ENCODE measurements at places on chromosomes 13 and 19.

DNA sequence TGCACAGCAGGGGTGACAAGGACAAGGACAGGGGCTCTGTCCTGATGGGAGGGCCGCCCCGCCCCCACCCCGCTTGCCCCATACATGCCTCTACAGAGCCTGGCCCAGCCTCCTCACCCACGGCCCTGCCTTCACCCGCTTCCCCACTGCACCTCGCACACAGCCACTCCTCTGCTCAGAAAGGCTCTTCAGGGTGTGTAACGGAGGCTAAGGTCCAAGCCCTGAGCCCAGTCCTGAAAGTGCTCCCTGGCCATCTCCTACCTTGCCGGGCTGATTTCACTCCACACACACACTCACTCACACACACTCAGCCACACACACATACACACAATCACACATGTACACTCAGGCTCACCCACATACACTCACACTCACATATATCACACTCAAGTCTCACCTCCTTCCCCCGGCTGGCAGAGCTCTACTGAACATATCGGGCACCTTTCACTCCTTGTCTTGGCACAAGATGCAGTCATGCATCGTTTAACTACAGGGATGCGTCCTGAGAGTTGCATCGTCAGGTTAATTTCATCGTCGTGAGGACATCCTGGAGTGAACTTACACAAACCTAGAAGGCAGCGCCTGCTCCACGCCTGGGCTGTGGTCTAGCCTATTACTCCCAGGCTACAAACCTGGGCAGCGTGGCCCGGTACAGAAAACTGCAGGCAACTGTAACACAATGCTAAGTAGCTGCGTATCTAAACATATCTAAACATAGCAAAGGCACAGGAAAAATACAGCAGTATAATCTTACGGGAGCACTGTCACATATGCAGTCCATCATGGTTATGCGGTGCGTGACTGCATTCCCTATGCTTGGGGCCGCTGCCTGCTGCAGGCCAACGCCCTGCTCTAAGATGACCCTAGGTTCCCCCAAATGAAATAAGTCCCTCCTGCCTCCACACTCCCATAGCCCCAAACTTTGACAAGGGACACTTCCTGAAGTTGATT lies 13.1 kb downstream of the EPS15L1 start:
- no peak for DNase-seq

DNA sequence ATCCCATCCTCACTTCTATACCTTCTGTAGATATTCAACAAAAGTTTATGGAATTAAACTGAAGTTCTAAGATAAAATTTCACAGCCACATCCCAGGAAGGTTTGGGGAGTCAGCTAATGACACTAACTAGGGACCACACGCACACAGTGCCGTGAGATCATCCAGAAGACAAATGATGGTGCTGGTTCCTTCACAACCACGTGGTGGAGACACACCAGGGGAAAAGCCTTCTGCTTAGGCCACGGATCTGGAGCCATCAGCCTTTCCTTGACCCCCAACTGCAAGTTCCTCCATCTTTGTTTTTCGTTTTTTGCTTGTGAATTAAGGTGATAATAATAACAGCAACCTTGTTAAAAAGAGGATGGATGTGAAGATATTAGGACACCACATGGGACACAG lies 241.6 kb upstream of the MAB21L1 start:
- no peak for DNase-seq

GRCh38 chr13:34210341-34210740 lies 392.4 kb downstream of the RFC3 start:
- no peak for DNase-seq

DNA sequence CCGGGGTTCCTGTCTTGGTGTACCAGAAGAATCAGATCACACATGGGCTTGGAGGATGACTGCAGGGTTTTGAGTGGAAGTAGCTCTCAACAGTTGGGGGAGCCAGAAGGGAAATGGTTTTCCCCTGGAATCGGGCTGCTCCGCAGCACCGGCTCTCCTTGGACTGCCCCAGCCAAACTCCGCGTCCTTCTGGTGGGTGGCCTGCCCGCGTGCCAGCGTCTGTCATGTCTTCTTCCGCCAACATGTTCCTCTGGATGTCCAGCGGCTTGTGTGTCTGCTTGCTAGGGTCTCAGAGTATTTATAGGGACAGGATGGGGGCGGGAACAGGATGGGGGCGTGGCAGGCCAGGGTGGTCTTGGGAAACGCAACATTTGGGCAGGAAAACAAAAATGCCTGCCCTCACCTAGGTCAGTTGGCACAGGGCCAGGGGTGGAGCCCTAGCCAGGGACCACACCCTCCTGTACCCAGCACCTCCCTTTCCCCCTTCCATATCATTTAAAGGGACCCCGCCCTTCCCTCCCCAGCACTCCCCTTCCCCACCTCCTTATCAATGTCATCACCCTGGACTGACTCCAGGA lies 1.3 kb upstream of the ZNF30 start:
- DNase-seq = no peak

GRCh38 chr13:63999614-64000305 lies 2584.1 kb upstream of the PCDH20 start:
- no peak for DNase-seq

DNA sequence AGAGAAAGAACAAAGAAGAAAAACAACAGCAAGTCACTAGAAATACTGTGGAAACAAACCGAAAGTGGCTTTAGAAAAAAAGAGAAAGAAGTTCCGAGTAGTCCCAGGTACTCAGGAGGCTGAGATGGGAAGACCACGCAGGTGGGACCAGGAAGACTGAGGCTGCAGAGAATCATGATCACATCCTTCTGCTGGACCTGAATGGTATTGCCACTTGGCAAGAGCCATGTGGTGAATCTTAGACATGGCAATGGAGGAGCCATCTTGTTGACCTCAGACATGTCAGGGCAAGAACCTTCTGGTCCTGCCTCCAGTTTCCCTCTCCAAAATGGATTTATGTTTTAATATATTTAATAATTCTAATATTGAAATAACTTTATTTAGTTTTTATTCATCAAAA lies 37.4 kb upstream of the ZNF724 start:
- DNase-seq = no peak

GRCh38 chr19:16928351-16928750 lies 39.6 kb downstream of the F2RL3 start:
- no peak for DNase-seq

DNA sequence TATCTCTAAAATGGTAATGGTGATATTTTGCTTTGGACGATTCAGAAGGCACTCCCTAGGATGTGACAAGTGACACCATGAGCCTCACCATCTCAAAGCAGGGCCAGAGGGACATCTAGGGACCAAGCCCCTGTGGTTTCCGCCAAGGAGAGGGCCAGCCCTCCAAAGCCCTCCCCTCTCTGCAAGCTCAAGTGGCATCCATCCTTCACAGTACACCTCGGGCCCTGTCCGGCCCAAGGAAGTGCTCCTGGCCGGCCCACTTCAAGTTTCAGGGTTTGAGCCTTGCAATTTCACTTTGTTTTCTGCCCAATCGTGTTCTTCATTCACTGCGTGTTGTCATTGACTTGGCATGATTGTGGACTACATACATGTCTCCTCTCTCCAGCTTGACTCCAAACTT lies 82.5 kb downstream of the TSHZ3 start:
- no peak for DNase-seq

DNA sequence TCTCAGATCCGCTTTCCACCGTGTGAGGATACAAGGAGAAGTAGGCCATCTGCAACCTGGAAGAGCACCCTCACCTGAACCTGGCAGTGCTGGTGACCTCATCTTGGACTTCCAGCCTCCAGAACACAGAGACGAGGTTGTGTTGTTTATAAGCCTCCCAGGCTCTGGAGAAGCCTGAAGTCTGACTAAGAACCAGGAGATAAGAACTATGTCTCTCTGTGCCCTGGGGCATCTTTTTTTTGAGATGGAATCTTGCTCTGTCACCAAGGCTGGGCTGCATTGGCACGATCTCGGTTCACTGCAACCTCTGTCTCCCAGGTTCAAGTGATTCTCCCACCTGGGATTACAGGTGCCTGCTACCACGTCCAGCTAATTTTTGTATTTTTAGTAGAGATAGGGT lies 14.5 kb downstream of the FCGBP start:
- DNase-seq = no peak

DNA sequence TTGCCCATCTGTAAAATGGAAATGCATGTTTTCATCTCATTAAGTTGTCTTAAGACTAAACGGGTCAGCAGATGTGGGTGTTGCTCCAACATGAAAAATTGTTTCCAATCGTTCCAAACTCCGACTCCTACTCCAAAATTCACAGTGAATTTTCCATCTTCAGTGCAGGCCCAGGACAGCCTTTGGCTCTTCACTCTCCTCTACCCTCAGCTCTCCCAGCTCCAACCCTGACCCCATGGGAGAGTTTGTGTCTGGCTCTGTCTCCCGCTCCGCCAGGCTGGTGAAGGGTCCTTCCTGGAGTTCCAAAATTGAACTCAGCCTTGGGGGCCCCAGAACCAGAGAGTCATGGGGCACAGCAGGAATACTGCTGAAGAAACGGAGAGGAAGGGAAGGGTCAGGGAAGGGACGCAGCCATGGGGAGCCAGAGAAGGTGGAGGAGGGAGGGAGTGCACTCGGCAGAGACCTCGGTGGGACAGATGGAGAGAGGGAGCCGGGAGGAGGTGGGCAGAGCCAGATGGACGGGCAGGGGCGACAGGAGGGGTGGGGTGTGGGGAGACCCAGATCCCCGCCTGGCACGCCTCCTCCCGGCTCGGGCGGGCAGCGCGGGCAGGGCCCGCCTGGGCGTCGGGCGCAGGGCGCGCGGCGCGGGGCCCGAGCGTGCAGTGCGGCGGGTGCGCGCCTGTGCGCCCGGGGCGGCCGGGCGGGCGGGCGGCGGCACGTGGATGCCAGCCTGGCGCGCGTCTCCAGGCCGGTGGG lies 45.6 kb downstream of the CELF5 start:
- no peak for DNase-seq

DNA sequence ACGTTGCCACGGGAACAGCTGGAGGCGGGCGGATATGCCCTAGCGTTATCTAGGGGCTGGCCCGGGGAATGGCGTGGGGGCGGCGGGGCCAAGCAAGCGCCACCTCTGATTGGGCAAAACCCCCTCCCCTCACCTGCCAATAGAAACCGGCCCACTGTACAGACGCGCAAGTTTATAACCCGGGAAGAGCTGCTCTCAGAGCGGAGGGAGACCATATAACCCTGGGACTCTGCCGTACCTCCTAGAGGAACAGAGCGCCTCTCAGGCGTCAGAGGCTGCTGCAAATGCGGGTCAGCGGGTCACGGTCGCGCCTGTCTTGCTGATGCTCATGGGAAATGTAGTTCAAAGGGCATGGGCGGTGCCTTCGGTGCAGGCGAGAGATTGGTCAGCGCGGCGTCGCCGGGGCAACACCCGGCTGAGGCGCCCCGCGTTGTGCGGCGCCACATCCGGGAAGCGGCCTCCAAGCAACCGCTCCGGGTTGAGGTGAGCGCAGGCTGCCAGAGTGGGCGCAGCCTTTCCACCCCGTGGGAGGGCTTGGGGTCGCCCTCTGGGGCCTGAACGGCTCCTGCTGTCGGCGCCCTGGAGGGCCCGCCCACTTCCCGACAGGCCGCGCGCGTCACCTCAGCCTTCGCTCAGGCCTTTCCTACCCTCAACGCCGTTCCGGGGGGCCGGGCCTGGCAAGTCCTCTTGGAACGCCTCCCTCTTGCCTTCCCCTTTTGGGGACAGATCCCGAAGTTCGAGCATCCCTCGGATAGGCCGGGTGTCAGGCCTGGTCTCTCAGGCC lies at the start of gene ZNF446:
Gene ZNF446, plus strand, starts transcription at position 639 of the 784 bp plus-strand sequence. CDS start 867 bp downstream, outside the sequence.
- DNase-seq = peak; percentile 98

DNA sequence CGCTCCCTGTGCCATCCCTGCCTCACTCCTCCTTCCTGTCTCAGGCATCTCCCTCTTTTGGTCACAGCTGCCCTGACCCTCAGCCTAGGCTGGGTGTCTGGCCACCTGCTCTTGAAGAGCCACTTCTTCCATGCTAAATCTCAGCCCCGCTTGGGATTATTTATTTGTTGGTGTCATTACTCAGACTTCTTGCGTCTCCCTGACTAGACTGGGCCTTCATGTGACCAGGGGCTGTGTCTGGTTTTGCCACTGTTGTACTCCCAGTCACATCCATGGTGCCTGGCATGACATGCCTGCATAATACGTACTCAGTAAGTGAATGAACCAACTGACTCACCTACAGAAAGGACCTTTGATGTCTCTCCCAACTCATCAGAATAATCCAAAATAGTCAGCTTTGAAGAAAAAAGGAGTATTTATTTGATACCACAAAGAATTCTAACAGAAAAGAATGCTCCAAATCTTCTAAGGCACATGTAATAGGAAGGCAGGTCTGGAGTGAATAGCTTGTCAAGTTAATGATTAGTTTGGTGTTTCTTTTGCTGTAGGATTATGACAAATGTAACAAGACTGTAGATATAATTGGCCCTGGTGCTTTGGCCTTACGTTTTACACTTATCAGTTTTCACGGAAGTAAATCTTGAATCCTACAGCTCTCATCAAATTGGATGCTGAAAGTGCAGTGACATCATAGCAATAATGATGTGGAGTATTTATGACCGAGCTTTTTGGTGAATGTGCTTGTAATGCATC lies 84.0 kb downstream of the ALOX5AP start:
- DNase-seq = no peak

GRCh38 chr13:77431449-77431848 lies 104.1 kb upstream of the SCEL start:
- no peak for DNase-seq

DNA sequence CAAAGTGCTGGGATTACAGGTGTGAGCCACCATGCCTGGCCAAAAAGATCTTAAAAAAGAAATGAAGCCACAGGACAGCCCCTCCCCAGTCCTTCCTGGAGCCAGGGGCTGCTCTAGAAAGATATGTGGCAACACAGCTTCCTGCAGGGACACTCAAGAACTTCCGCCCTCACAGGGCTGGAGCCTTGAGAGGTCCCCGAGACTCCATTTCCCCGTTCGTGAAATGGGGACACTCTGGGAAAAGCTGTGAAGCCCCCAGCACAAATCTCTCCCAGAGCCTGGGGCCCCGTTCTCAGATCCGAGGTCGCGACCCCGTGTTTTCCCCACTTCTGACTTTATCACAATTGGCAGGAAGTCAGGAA lies 2.5 kb upstream of the GPX4 start:
- DNase-seq = no peak

DNA sequence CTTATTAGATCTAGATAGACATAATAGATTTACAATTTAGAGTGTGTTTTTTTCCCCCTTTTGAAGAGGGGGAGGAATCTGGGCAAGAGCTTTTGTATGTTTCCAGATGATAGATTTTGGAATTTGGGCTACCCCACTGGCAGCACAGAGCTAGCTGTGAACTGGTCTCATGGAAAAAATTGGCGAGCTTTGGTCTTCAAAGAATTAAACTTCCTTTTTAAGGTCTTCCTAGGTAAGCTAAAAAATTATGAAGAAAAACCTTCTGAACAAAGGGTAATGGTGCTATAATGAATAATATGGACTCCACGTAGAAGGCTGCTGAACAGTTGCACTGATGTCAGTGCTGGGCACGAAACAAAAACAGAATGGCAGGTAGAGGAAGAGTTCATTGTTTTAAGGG lies 109.3 kb downstream of the ZIC5 start:
- DNase-seq = no peak
